ENCODE measurements at places on chromosomes 16 and 17.

- DNase-seq: no peak
Observed at GRCh38 chr16:11231367-11231970, 24.5 kb downstream of the SOCS1 start.

- peak; percentile 87 for DNase-seq
Observed at GRCh38 chr17:72984145-72984925, 108.2 kb downstream of the SLC39A11 start.

GRCh38 chr17:68353111-68353521 lies 61.8 kb downstream of the ARSG start:
- no peak for DNase-seq

DNA sequence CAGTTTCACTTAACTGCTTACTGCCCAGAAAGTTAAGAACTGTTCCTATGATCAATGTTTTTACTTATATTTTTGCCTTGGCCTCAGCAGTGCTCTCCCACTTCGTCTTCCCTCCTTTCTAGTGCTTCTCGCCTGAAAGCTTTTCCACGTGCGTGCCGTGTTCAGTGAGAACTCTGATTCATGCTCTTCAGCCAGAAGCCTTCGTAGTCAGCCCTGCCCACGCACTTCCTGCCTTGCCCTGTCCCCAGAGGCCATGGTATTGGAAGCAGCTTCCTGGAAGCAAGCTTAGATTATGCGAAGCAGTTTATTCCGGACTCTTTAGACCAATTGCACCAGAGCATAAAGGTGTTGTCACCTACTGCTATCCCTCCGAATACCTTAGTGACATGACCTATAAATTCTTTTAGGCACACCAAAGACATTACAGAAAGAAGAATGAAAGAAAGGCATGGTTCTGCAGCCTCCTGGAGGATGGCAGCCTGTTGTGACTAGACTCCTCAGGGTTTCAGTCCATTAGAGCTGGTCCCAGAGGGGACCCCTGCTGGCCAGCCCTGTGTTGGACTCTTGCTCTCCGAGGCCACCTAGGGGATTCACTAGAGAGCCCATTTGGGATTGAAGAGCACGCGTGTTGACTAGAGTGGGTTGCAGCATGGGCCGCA lies 105.2 kb downstream of the RPTOR start:
- peak; percentile 97 for DNase-seq

DNA sequence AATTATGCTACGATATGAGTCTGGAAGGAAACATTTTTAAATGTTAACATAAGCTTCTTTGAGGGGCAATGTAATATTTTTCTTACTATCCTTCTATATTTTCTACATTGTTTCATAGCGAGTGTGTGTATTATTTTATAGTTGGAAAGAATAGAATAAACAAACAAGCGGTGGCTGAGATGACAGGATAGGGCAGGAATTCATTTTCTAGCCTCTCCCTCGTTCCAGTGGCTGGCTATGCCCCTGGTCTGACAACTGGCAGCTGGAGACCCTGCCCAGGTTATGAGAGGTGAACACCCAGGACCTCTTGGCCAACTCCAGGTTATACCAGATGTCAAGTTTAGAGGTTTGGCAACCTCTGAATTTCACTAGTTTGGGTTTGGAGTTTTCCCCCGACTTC lies 14.5 kb upstream of the TNRC6C start:
- DNase-seq: no peak

- DNase-seq: no peak
Observed at GRCh38 chr17:59181481-59181880, 25.9 kb downstream of the PRR11 start.

DNA sequence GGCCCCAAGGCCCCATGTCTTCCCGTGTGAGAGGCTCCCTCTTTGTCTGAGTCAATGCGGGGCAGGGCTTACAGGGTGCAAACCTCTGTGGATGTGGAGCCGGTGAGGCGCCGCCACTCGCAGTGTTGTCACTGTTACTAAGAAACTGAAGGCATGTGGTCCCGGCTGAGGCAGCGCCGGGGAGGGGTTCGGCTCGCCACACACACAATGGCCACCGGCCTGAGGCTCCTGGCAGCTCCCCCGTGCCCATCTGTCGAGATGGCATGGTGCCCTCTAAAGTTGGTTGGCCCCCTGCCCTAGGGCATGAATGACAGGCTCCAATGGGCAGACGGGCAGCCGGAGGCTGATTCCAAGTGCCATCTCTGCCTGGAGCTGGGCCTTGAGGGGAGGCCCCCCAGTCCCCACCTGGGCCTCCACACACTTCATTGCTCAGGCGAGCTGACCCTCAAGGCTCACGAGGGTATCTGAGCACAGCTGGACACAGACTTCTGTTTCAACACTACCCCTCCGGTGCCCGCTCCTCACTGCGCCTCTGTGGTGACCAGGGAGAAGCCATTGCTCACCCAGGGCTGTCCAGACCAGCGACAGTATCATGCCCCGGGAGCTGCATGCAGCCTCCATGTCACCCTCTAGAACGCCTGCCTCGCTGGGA lies 137.2 kb downstream of the C16orf78 start:
- DNase-seq: no peak

DNA sequence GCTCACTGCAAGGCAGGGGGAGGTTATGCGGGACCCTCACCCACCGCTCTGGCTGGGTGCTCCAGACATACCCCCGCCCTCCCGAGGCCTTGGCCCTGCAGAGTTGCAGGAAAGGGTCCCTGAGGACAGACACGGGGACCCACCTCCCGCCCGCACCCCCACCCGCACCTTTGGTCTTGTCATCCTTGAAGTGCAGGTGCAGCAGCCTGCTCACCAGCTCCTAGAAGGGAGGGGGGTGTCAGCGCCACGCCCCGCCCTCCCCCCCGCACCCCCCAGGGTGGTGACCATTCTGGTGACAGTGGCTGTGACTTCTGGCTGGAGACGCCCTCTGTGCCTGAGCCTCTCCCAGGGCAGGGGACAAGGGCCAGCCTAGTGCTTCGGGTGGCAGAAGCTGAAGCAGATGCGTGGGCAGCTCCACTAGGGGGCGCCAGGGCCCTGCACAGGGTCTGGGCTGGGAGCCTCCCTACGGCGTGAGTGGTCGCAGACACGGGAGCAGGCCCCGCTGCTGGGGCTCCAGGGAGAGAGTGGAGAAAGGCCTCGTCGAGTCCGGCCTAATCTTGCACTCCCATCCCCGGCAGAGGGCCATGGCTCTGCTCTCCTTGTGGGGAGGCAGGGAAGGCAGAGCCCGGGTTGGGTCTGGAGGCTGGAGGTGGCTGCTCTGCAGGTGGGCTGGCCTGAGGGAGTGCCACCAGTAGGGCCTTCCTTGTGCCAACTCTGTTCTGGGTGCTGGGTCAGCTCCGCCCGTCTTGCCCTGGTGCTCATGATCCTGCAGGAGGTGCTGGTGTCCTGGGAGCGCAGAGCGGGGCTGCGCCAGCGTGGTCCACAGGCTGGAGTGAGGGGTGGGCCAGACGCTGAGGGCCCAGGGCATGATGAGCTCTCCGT lies 2.7 kb downstream of the CENPX start:
- DNase-seq: peak; percentile 30

DNA sequence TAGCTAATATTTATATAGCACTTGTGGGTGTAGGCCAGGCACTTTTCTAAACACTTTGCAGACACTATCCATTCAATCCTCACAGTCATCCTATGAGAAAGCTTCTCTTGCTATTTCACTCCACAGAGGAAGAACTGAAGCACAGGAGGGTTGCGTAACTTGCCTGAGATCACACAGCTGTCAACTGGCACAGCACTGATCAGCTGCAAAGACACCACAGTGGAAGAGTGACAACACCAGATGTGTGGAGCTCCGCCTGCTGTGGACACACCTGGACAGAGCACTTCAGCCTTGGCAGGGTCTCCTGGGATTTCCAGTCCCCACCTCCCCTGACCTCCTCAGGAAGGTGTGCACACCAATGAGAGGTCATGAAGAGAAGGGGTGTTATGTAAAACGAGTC lies 13.3 kb upstream of the CNEP1R1 start:
- no peak for DNase-seq

GRCh38 chr17:50318501-50319285 lies 27.2 kb upstream of the XYLT2 start:
- DNase-seq: no peak

GRCh38 chr16:75256696-75257343 lies 5.4 kb upstream of the BCAR1 start:
- peak; percentile 47 for DNase-seq

GRCh38 chr17:75338335-75338734 lies 49.1 kb upstream of the SLC25A19 start:
- no peak for DNase-seq

- DNase-seq: no peak
Observed at GRCh38 chr17:12789481-12790248, at the start of gene ARHGAP44. Gene ARHGAP44, plus strand, starts transcription at chr17:12789498. Its CDS starts 341 bp downstream, at chr17:12789839.

DNA sequence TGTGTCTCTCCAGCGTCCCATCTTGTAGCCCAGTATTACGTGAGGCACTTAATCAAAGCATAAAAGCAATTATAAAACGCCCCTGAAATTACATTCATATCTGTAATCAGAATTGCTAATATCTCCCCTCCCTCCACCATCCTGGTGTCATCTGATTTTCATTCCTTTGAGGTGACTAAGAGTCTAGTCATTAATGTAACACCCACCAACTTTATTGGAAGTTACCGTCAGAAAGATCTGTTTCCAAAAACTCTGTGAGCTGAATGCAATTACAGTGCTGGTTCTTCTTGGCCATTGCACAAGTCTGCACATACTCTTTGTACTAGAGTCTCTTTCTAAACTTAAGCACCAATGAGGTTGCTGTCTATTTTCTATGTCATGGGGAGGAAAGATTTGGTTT lies 12.5 kb upstream of the MAF start:
- no peak for DNase-seq

DNA sequence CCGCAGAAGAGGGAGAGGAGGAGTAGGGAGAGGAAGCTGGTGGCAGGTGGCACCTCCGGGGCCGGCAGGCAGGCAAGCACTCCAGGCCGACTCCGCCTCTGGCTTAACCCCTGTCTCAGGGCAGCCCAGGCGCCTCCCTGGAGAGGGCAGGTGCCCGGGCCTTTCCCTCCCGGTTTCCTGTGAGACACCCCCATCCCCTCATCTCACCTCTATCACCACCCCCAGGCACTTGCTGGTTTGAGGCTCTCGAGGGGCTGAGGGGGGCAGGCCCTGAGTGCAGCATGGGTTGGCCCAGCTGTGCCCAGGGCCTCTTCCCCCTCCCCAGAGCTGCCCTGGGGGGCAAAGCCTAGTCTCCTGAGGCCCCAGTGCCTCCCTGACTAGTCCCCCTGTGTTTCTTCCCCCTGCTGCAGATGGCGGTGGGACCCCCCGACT lies 6.0 kb downstream of the DOC2A start:
- DNase-seq: no peak

GRCh38 chr17:72671016-72671415 lies 421.5 kb downstream of the SLC39A11 start:
- no peak for DNase-seq

DNA sequence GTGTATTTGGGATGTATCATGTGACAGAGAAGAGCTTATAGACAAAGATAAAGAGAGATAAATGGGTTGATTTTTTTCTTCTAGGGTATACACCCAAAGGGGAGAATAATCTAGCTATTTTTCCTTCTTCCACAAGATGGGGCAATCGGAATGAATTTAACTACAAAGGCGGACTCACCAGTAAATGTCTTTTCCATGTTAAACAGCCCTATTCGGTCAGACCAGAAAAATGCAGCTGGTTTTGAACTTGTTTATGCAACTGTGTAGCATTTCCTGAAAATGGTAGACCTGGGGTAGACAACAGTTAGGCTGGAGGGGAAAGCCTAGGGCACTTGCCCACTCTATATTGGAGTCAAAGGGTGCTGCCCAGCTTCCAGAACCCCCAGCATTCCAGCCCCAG lies 477.1 kb downstream of the TOX3 start:
- no peak for DNase-seq

GRCh38 chr17:61378658-61379456 lies 20.8 kb upstream of the TBX2 start:
- DNase-seq: no peak

DNA sequence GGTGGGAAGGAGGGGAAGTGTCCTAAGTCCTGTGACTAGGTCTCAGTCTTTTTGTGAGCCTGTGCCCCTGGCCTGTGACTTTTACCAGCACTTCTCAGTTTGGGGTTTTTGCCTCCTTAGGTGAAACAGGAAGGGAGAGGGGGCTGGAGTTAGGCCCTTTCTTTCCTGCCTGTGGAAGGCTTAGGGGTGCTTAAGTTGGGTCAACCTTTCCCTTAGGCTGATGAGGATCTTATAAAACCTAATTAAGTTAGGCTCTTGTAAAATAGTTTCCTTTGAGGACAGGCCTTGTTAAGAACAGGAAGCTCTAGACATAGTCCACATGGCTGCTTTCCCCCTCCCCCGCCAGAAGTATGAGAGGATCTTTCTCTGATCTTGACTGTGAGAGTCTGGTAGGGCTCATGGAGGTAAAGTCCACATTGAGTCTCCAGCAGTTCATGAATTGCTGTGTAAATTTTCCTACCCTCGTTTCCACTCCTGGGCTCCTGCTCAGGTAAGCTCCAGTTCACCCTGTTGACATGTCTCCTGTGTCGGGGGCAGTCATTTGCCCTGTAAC lies 17.0 kb upstream of the DNASE1 start:
- no peak for DNase-seq

DNA sequence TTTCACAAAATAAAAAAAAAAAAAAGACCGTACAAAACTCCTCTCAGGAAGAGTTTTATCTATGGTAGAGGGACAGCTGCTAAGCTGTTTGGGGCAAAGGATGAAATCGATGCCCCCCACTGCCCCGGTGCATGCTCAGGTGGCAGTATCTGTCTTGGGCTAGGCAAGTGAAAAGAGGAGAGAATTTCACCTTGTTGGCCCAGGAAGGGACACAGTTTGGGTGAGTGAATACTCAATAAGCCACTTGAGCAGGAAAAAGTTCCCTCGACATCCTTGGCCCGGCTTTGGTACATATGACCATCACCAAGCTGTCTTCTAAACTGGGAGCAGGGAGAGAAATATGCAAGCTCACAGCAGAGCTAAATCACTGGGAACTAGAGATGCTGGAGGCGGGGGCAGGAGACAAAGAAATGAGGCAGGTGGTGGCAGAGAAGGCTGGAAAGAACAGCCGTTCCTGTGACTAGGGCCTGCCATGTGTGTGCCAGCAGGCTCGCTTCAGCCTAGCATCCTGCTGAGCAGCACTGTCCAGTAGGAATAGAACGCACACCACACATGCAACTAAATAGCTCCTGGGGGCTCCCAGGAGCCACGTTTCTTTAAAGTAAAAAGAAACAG lies 8.2 kb upstream of the EIF1 start:
- DNase-seq: no peak

- peak; percentile 46 for DNase-seq
Observed at GRCh38 chr16:11914210-11915113, 1.3 kb downstream of the GSPT1 start.

DNA sequence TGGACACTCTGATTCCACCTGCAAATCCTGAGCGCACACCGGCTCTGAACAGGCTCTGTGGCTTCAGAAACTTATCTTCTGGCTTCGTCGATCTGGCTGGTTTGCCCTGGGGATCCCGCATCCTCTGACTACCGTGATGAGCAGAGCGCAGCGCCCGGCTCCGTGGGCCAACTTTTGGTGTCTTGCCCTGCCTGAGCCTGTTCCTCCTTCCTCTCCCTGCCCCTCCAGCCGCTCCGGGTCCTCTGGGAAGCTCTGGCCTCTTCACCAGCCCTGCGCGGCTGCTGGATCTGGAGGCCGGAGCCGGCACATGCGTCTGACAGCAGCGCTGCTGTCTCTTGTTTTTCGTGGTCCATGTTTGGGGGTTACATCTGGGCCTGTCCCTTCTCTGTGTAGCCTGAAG lies 65.6 kb downstream of the JPH3 start:
- no peak for DNase-seq

Data from fibroblast of the aortic adventitia (primary cell).